ENCODE measurements at places on chromosomes 5 and 9.

DNA sequence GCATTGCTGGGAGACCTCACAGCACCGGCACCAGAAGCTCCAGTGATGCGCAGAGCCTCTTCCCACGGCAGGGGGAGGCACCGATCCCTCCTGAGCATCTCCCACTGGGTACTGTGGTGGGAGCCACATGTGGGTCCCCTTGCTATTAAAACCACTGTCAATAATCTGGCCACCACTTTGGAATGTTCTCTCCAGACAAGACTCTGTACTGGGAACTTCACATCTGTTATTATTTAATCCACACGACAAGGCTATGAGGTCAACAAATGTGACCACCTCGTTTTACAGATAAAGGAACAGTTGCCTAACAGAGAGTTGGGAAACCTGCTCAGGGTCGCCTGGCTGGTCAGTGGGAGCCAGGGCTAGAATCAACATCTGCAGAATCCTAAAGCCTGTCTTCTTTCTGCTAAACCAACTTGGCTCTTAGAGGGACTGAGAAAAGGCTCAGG, 72.7 kb downstream of the EPB41L4B start:
- no peak for DNase-seq

- no peak for DNase-seq
Measured at GRCh38 chr5:145130996-145131395, 704.1 kb downstream of the PRELID2 start.

GRCh38 chr9:37710046-37710445, 43.6 kb upstream of the TRMT10B start:
- no peak for DNase-seq

DNA sequence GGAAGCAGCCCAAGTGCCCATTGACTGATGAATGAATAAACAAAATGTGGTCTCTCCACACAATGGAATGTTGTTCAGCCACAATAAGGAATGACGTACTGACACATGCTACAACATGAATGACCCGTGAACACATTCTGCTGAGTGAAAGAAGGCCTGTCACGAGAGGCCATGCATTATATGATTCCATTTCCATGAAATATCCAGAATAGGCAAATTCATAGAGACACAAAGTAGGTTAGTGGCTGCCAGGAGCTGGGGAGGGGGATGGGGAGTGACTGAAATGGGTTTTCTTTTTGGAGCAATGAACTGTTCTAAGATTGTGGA, 41.4 kb downstream of the BICD2 start:
- DNase-seq = no peak

DNA sequence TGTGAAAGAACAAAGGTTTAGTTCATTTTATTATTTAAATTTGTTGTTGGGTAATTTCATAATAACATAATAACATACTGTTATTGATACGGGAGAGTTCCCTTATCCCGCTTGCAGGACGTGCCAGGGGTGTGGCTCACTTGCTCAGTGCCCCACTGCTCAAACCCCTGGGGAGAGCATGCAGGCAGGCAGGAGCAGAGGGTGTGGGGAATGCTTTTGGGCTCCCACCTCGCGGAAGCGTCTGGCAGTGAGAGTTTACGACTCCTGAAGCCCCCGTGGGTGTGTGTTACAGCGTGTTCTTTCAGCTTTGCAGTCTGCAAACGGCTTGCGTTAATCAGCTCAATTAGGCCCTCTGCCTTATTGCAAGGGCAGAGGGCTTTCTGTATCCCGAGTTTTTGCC, 675.9 kb downstream of the SEMA5A start:
- no peak for DNase-seq

- no peak for DNase-seq
Measured at GRCh38 chr5:172284611-172284980, 1.0 kb upstream of the UBTD2 start.

- DNase-seq = no peak
Measured at GRCh38 chr9:2741441-2742158, 24.3 kb downstream of the KCNV2 start.

GRCh38 chr5:128376577-128376976, 161.5 kb downstream of the FBN2 start:
- no peak for DNase-seq

GRCh38 chr5:107293541-107294210, 377.1 kb downstream of the EFNA5 start:
- DNase-seq = no peak

DNA sequence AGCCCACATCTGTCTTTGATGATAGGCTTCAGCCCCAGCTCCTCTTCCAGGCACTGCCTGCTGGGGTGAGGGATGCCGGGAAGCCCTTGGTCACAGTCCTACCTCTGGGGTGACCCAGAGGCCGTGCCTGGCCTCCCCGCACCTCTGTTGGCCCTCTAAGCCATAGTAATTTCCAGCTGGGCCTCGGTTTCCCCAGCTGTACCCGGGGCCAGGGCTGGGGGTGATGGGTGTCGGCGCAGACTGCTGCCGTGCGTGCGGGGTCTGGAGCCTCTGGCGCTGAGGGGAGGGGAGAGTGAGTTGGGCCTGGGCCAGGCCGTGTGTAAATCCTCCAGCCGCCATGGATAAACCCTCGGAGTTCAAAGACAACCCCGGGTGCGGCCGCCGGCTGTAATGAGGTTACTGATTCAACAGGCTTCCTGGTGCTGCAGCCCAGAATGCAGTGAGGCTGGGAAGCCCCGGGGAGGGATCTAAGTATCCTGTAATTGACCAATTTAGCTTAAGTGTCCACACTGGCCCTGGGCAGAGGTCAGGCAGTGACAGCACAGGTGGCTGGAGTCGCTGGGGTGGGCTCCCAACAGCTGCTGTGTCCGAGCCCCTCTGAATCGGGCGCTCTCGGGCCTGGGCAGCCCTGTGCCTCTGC, 7.1 kb downstream of the RXRA start:
- DNase-seq = no peak

- no peak for DNase-seq
Measured at GRCh38 chr9:26399556-26399955, 493.0 kb downstream of the CAAP1 start.
